ENCODE measurements at places on chromosomes 6 and 20.

- DNase-seq = no peak
Measured at GRCh38 chr6:144602523-144603180, 317.5 kb downstream of the UTRN start.

- peak; percentile 52 for DNase-seq
Measured at GRCh38 chr6:56808871-56809359, 146.0 kb upstream of the BEND6 start.

- no peak for DNase-seq
Measured at GRCh38 chr6:16277101-16277981, 39.0 kb downstream of the GMPR start.

- no peak for DNase-seq
Measured at GRCh38 chr6:162581988-162582780, 145.4 kb downstream of the PRKN start.

DNA sequence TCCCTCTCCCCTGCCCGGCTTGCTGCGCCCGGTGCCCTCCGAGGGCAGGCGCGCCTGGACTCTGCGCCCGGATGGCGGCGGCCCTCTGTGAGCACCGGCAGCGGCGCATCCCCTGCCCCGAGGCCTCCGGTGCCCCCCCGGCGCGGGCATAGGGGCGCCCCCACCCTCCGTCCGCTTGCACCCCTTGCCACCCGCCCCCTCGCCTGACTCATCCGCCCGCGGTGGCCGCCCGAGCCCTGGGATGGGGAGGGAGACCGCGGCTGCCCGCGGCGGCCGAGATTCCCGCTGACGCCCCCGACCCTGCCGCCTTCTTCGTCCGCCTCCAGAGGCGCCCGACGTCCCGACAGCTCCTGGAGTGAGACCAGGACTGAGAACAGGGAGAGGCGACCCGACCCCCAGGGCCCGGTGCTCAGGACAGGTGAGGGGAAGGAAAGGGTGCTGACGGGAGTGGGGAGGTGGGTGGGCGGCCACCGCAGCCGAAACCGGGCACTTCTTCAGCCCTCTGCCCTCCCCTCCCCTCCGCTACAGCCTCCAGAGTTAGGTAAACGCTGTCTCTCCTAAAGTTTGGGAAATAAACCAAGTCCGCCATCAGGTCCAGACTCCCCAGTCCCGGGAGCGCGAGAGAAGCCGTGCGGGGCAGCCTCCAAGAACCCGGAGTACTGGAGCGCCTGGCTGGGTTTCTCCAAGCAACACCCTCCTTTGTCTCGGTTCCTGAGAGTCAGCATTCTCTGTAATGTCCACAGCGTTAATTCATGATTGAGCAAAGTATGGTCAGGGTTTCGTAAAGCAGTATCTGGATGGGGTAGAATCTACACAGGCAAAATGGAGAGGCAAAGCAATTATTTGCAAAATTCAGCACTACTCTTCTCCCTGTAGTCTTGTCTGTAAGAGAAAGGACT lies 539 bp downstream of the TMEM200A start:
- DNase-seq = no peak

GRCh38 chr6:146286961-146287360 lies 256.7 kb upstream of the RAB32 start:
- no peak for DNase-seq

DNA sequence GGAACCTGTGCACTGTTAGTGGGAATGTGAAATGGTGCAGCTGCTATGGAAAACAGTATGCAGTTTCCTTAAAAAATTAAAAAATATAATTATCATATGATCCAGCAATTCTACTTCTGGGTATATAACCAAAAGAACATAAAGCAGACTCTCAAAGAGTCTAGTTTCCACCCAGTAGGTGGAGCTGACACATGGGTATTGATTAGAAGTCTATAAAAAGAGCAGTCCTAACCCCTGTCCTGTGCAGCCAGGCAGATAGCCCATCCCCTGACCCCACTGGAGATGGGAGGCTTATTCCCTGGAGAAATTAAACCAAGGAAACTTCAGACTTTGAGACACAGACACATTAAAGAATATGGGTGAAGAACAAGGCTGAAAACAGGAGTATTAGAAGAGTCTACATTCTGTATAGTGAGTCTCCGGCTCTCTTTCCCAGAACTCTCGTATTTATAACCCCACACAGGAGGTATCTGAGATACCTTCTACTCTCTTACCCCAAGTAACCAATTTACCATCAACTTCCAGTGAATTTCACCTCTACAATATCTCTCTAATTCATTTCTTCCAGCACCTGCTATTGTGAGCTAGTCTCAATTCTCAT lies 92.3 kb downstream of the SEL1L2 start:
- no peak for DNase-seq

DNA sequence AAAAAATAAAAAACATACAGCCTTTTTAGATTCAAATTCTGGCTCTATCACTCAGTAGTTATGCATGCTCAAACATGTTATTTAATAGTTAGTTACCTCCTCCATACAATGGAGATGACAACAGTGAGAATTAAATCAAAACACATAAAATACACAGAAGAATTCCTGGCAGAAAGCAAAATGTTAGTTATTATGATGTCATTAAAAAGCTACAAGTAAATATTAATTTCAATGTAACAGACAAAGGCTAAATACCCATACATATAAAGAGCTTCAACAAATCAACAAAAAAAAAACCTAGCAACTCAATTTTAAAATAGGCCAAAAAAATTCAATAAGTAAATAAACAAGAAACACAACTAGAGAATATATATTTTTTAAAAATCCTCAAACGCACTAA lies 21.4 kb downstream of the PLN start:
- no peak for DNase-seq

GRCh38 chr6:5497896-5498578 lies 236.7 kb downstream of the FARS2 start:
- peak; percentile 13 for DNase-seq

DNA sequence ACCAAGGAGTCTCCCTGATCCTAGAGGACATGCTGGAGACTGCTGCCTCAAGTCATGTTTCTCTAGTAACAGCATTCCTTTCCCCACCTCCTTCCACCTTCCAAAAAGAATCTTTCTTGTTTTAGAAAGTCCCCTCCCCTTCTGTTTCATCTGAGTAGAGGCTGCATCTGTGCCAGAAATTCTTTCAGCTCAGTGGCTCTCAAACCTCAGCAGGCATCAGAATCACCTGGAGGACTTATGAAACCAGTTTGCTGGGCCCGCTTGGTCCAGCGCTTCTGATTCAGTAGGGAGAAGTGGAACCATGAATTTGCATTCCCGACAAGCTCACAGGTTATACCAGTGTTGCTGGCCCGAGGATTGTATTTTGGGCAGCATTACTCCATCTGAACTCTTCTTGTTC lies 55.1 kb downstream of the TMEM200A start:
- no peak for DNase-seq

- no peak for DNase-seq
Measured at GRCh38 chr20:48638546-48638945, 189.3 kb downstream of the PREX1 start.

- no peak for DNase-seq
Measured at GRCh38 chr6:106098383-106099234, 12.5 kb downstream of the PRDM1 start.

All from NCI-H1694 (cell line).